ENCODE measurements at places on chromosomes 7 and 10.

- DNase-seq, result no peak
Observed at GRCh38 chr10:112208292-112208691, 24.7 kb upstream of the GPAM start.

DNA sequence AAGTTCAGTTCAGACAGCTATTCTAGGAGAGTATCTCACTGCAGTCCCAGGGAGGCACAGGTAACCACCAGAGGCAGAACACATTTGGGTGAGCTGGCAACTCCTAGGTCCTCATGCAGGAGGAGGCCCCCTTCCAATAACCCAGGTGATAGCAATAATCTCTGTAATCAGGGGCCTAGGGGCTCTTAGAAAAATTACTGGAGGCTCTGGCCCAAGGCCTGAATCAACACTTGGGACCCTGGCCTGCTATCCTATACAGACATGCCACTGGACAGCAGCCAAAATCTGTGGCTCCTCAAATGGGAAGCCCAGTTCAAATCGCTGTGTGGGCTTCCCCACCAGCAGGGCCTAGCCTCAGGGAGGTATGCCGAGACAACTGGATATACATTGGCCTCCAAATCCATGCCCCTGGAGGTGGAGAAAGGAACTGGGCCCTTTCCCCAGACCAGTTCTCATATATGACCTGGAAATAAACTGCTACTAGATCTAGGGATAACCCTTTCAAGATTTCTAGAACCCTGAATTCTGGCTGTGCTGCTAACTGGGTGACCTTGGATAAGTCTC, 1.6 kb downstream of the AVPI1 start:
- DNase-seq, result no peak

- DNase-seq, result no peak
Observed at GRCh38 chr10:115065801-115066200, 27.4 kb upstream of the ATRNL1 start.

GRCh38 chr10:62946278-62946677, 130.1 kb upstream of the EGR2 start:
- DNase-seq, result no peak

DNA sequence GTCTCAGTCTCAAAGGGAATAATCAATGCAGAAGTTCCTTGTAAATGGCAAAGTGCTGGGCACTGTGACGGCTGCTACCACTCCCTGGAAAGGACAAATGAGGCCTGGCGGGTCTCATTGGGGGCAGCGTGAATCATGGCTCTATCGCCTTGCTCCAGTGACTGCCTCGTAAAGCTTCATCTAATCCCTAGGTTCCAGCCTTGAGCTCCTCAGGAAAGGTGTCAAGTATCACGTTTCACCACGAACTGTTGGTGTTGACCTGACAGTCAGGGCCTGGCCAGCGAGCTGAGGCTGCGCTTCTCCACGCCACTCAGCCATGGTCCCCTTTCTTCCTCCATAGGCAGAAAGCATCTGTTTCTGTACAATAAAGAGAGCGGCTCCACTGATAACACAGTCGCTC, 126.7 kb upstream of the ZNF32 start:
- no peak for DNase-seq

GRCh38 chr7:18495412-18496340, at the start of gene HDAC9:
TSS of gene HDAC9 (plus strand) at chr7:18495749. CDS start at chr7:18496303, 554 bp downstream.
- no peak for DNase-seq

DNA sequence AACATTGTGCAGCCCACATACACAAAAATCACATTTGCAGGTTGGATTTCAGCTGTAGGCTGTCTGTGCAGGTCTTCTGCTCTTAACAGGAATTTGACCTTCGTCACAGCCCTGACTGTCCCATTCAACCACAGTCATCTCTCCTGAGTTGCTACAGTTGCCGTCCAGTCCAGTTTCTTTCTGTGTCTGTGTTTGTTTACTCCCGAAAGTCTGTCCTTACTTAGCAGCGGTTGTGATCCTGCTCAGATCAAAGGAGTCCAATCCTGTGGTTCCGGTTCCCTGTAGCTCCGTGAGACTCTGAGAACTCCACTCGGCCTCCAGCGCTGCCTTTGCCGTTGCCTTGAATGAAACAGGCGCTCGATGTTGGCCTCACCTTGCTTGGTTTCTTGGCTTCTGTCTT, 111.6 kb upstream of the GATA3 start:
- DNase-seq, result no peak

DNA sequence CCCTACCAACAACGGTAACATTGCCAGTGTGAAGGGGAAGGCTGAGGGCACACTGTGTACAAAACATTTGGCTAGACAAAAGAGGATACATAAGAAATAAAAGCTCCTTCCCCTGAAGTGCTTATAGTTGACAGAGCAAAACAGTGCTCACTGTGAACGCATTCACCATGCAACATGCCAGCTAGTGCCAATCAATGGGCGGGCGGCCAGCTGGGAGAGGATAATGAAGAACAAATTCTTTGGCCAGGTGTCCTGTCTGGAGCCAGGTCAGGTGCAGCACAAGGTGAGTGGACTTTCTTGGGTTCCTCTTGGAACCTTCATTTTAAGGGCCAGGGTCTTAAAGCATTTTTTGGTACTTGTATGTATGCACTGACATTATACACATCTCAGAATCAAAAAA, 106.1 kb downstream of the ICA1 start:
- DNase-seq, result no peak

- no peak for DNase-seq
Observed at GRCh38 chr10:125089469-125089868, 70.9 kb downstream of the CTBP2 start.

DNA sequence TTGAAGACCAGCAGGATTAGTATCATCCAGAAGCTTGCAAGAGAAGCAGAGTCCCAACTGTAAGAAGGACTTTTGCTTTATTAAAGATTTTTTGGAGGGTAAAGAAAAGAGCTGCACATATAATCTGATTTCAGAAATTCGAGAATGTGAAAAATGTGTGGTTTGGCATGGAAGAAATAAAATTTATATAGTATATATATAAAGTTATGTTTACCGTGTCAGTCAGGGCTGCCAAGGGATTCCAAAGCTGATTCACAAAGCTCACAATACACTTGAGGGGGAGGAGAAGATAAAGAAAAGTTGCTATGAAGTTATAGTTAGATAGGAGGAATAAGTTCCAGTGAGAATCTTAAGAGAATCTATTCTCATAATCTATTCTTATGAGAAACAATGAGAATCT, 231.8 kb upstream of the CACNA2D1 start:
- no peak for DNase-seq

- DNase-seq, result no peak
Observed at GRCh38 chr7:32227746-32228145, 157.5 kb upstream of the PDE1C start.

- DNase-seq, result no peak
Observed at GRCh38 chr7:151936207-151936606, 20.0 kb upstream of the GALNTL5 start.

DNA sequence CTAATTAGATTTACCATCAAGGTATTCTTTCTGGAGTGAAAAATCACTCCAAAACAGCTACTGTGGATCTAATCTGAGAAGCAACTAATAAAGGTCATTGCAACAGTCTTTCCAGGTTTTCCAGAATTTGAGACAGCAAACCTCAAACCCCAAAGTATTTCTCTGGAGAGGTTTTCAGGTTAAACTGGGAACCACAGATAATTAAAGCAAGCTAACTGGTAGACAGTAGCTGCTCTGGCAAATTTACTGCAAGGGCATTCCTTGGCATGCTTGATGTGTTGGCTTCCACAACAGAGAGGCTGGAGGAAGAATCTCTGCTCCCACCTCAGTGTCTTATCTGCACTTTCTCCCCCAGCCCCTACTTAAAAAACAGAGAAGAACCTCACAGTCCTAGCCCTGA, 140.0 kb upstream of the NRBF2 start:
- no peak for DNase-seq

DNA sequence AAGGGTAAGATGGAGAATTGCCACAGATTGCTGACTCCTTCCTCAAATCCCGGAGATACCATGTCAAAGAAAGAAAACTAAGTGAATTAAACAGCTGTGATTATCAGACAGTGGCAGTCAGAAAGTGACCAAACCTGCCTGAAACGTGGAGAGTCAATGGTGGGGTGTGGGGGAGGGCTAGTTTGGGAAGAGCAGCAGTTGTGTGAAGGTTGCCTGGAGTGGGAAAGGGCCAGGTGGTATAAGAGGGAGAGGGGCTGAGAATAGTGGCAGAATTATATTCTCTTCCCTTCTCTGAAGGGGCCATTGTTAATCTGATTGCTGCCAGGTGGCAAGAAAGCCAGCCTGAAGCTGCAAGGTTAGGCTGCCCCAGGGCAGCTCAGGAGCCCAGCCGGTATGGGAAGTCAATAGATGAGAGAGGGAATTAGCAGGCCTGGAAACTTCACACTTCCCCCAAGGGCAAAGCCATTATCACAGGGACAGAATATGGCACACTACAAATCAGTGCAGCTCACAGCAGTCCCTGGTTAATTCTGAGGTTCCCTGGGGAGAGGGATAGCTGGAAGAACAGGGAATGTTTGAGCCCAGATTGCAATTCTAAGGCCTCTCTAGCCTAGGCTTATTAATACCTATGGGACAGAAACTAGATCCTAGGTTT, 83.9 kb upstream of the ITGB1 start:
- DNase-seq, result no peak

GRCh38 chr10:101892782-101893391, 49.3 kb upstream of the KCNIP2 start:
- no peak for DNase-seq

- no peak for DNase-seq
Observed at GRCh38 chr10:1163204-1163660, 107.0 kb downstream of the WDR37 start.

- DNase-seq, result no peak
Observed at GRCh38 chr10:10132009-10132408, 885.7 kb upstream of the CELF2 start.

DNA sequence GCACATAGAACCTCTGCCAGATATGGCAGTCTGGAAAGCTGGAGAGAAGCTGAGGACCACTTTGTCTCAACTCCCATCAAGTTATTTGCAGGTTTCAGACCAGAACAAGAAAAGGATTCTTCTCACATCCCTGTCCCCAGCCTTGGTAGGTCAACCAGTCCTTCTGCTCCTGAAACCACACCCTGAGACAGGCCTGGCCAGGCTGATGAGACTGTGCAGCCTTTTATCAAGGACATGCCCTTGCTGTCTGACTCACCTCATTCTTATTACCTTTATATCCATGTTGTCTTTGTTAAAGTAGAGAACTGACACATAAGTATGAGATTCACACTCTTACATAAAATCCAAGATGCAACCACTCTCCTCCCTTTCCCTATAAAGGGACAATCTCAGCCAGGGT, 354.9 kb downstream of the PLXNA4 start:
- DNase-seq, result no peak

All from stimulated activated CD8-positive, alpha-beta memory T cell treated with anti-CD3 and anti-CD28 coated beads, Interleukin-7, amount 100 ng/mL, for 4 hours (primary cell).